NCI-H526 (cell line): ENCODE measurements at places on chromosomes 13 and 19.
A peak's percentile ranks its signal among the peaks of the same experiment; 100 is the strongest.

GRCh38 chr13:96898646-96899254 lies 95.5 kb downstream of the OXGR1 start:
- no peak for DNase-seq

- no peak for DNase-seq
Measured at GRCh38 chr13:44732503-44733098, 156.5 kb upstream of the TSC22D1 start.

DNA sequence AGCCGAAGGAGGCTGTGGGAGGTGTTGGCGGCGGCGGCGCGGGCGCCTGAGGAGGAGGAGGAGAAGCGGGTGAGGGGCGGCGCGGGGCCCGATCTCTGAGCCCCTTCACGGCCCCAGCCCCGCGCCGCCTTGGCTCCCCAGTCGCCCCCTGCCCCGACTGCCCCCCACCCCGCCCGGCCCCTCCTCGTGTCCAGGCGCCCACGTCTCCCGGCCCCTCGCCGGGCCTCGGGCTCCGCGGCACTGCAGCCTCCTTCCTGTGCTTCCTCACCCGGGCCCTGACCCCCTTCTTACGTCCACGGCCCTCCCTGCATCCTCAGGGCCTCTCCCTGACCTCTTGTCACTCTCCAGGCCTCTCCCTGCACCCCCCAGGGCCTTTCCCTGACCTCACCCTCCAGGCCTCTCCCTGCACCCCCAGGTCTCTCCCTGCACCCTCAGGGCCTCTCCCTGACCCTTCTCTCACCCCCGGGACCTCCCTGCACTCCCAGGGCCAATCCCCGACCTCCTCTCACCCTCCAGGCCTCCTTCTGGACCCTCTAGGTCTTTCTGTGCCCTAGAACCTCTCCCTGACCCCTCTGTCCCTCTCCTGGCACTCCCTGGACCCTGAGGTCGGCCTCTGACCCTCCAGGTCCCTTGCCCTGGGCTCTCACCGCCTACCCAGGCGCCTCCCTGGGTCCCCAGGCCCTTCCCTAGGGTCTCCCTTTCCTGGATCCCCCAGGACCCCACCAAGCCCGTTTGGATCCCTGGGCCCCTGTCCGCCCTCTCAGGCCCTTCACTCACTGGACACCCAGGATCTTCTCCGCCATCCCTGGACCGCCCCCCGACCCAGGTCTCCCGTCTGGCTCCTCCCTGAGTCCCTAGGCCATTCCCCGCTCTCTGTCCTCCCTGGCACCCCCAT lies 460 bp downstream of the KMT5C start:
- peak; percentile 62 for DNase-seq

DNA sequence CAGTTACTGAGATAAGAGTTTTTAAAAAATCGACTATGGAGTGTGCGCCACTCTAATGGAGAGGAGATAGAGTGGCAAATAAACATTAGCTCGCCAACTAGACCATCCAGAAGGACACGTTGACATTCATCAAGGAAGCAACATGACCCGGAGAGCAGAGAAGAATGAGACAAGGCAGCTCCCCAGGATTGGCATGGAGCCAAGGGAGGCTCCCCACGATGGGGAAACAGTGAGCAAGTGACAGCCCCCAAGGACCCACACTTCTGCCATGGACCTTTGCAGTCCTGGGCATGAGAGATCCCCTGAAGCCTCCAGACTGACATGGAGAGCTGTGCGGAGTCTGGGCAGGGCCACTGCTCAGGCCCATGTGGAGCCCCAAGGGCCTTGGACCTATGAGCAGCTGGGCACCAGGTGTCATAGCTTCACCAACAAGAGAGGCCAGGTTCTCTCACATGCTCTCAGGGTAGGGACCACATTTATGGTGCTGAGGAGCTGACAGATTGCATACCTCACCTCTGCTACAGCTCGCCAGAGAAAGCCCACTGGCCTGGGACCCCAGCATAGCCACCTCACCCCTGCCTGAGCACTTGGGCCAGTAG lies 6.7 kb downstream of the SIGLEC6 start:
- DNase-seq, result no peak

DNA sequence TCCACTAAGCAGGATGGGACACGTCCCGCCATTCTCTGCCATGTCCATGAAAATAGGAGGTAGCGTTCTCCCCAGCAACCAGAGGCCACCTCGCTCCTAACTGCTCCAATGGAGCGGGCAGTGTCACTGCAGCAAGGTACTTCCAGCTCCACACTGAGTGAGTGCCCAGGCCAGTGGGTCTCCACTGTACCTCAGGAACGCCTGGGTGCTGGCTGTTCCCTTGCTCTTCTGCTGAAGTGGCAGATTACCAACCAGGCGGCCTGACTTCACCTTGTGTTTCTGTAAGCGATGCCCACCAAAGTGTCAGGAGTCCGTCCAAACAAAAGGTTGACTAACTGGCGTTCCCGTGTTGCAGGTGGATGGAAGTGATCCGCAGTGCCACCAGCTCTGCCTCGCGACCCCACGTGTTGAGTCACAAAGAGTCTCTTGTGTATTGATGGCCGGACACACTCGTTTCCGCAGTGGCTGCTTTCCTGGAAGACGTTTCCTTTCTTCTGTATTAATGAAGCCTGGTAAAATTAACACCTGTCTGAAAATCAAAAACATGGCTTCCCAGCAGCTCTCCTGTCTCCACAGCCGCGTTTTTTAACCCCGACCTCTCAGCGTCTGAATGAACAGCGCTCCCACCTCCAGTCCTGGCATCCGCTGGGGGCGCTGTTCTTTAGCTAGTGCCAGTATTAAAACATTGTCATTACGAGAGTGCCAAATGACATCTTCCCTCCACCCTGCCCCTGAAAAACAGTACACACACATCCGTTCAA lies 128.8 kb downstream of the STK24 start:
- DNase-seq, result peak; percentile 54
